ENCODE measurements at places on chromosomes 6 and 20. TPM values are rescaled to one million over a fixed set of nuclear protein-coding genes. Genes with fewer than 3 reads are reported as not detected.
A peak's percentile ranks its signal among the peaks of the same experiment; 100 is the strongest.

DNA sequence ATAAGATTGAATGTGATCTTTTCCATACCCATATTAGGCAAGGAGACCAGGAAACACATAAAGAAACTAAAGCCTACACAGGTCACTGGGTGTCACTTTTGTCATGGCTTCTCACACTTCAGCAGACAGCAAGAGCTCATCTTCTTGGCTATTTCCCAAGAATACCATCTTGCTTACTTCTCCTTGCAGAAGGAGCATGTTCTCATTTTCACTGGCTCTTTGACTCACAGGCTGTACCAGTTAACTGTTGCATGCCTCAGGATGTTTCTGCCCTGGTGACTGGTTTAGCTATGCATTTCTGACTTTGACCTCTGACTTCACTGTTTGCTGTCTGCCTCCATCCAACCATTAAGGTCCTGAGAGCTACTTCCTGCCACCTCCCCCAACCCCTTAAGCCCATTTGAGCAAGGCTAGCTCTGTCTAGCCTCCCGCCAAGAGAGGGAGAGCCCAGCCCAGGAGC is 40.3 kb upstream of the OGFRL1 start:
- peak; percentile 83 for DNase-seq

PMEPA1 gene
- total RNA-seq: 4.3 TPM

GRCh38 chr6:142387997-142388815 is 86.4 kb downstream of the ADGRG6 start:
- peak; percentile 41 for DNase-seq

DNA sequence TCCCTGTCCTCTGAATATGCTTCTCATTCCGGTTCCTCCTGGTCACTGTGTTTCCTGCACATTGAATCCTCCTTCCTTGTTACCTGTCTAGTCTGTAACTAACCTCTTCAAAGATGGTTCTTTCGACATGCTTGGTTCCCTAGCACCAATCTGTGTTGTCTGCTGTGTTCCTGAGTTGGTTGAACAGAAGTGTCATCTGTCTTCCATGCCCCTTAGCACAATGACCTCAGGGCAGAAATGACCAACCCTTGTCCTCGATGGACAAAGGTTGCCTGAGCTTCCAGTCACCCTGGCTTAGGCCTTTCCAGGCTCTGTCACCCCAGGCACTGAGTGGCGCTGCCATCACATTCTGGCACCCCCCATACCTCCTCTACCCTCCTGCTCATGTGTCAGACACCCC is 266.8 kb upstream of the RIN2 start:
- no peak for DNase-seq

DNA sequence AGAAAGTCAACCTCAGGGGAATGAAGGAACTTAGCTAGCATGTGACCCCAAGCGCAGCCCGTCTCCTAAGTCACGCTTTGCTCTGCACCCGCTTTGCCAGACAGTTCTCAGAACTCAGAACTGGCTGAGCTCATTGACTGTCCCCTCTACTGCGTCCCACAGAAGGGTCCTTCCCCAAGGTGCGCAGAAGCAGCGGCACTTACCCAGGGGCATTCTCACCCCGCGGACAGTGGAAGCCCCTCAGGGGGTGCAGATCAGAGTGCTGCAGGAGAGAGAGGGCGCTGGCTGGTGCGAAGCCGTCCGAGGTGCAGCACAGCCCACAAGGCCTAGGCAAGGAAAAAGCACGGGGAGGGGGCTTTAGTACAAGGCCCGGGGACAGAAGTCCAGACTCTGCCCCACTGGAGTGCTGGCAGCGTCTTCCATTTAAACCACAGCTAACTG is 807 bp downstream of the SNHG17 start:
- peak; percentile 44 for DNase-seq

DNA sequence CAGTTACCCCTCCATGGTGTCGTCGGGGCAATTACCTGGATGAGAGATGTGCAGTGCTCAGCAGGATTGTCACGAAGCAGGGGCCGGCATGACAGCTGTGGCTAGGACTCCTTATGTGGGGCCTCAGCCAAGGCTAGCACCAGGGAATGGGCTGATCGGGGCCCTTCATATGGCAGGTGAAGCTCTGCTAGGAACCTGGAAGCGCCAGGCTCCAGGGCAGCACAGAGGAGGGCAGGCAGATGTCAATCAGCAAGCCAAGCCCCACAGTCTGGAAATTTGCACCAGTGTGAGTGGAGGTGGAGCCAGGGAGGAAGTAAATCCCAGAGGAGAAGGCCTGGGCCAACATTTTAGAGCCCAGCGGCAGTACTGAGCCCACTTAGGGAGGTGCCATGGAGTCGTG is 21.2 kb downstream of the SYNDIG1 start:
- DNase-seq: no peak

GRCh38 chr6:129242546-129242945 is 359.6 kb downstream of the LAMA2 start:
- DNase-seq: no peak

DNA sequence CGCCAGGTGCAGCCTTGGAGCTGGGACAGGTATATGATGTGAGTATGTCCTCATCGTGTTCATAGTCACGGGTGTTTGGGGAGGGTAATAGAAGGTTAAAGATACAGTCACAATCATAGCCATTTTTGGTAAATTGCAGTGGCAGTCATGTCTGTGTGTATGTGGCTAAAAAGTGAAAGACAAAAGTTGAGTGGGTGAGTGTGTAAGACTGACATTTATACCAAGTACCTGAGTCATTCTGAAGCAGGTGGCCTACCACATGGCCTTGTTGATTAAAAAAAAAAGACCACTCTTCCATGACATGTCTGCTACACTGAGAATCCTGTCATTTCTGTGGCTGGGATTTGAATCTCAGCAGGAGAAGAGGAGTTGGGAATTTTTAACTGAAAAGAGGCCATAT is 181.9 kb downstream of the SCP2D1 start:
- DNase-seq: no peak

DNA sequence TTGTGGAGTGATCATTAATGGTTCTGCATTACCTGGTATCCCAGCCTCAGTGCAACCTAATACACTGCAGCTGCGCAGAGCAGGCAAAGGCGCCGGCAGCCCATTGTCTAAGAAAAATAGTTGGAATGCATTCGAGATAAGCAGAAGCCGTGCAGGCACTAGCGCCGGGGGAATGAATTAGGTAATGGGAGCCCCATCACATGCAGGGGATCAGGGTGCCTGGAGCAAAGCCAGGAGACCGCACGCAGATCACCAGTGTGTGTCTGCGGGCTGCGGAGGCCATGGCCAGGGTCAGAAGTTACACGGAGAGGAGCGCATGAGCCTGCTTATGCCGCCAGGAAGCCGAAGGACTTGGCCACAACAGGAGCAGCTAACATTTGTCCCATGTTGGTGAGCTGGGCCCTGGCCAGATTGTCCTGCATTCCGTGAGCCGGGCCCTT is 156.8 kb downstream of the DLL1 start:
- no peak for DNase-seq

DNA sequence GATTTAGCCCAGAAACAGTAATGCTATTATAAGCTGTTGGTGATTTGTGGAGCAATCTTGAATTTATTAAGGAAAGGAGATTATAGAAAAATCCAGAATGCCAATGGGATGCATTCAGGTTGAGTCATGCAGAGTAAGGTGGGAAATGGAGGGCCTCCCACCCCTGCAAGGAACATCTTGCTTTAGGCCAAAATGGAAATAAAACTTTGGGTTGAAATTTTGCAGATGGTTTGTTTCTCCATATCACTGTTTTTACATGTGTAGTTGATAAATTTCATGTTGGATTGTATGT is 152.4 kb downstream of the BCAS1 start:
- no peak for DNase-seq

GRCh38 chr6:168218785-168219566 is 100.6 kb downstream of the DACT2 start:
- no peak for DNase-seq

GRCh38 chr20:48440916-48441315 is 386.9 kb downstream of the PREX1 start:
- no peak for DNase-seq

GRCh38 chr20:6914986-6915385 is 147.5 kb downstream of the BMP2 start:
- no peak for DNase-seq

DNA sequence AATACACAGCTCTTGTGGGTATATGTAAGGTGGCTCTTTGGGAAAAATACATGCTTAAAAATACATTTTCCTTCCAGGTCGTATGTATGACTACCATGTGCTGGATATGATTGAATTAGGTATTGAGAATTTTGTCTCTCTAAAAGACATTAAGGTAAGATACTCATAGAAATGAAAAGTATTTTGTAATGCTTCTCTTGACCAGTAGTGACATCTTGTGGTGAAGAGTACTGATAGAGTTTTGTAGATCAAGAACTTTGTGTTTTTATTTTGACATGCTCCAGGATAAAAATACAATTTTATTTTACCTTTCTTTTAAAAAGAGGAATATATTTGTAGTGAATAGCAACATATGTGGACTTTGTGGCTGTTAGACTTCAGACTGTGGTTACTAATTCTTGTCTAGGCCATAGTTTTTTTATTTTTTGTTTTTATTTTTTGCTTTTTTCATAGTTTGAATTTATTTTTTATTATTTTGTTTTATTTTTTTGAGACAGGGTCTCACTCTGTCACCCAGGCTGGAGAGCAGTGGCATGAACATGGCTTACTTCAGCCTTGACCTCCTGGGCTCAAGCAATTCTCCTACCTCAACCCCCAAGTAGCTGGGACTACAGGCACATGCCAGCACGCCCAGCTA is 17.9 kb downstream of the RPF2 start:
- DNase-seq: peak; percentile 31

- no peak for DNase-seq
These were observed 163.1 kb downstream of the LY86 start for GRCh38 chr6:6751619-6752023.

DNA sequence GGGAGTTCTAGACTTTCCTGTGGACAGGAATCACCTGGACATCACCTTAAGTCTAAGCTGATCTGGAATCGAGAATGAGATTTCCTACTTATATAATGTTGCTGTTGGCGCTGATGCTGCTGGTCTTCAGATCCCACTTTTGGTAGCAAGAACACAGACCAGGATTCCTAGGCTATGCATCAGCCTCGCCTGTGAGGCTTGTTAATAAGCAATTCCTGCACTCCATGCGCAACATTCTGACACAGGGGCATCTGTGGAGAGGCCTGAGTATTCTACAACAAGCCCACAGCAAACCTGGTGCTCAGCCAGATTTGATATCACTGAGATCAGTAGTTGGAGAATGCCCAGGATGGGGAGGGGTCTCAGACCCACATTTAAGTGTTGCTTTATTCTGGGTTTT is 52.0 kb upstream of the TRIM26 start:
- DNase-seq: no peak

DNA sequence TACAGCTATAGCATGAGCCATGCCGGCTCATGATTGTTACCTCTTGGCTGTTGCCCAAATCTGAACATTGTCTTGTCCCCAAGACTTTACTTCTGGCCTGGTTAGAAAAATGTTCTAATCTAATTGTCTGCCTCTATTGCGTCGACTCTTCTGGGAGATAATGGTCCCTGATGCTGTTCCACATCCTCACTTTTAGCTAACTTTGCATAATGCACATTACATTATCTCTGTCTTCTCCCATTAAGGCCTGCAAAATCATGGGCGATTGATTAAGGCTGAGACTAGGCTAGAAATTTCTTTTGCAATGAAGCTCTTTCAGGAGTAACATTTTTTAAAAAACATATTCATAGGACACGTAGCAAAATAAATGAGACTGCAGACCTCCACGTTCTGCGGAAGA is 961.0 kb downstream of the KIF16B start:
- DNase-seq: no peak

RSPH9 gene
- not detected for total RNA-seq

GRCh38 chr6:6660339-6661045 is 72.0 kb downstream of the LY86 start:
- DNase-seq: no peak

DNA sequence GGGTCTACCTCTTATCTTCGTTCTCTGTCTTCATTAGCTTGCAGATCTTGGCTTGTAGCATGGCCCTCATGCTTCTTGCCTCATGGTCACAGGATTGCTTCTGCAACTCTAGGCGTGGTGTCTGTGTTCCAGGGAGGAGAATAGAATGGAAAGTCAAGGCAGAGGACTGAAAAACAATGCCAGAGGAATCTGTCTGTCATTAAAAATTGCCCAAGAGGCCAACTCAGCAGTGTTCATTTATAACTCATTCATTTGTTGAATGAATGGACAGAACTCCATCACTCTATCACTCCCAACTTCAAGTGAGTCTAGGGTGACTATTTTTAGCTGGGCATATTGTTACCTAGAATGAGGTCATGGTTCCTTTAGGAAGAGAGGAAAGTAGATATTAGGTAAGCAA is 179.6 kb downstream of the UST start:
- DNase-seq: no peak

GRCh38 chr6:165376100-165376499 is 66.7 kb upstream of the C6orf118 start:
- DNase-seq: no peak

GRCh38 chr6:56751604-56752003 is 108.9 kb upstream of the DST start:
- DNase-seq: no peak

DNA sequence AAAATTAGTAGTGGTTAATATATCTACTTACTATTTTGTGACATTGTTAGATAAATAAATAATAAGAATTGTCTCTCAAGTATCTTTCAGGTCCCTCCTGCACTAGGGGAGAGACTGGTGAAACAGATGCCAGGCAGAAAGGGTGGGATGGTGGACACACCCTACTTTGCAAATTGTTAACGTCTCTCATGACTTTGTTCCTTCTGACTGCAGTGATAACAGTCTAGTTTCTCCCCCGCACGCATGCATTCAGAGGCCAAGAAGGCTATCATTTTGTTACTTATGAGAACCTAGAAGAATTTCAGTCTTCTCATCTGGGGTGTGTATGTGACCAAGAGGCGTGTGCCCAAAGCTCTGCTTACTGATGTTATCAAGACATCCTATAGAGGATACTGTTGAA is 152.3 kb downstream of the EDN1 start:
- no peak for DNase-seq

CD2AP gene
- total RNA-seq: 61.7 TPM

NOL7 gene
- total RNA-seq: 103 TPM

OPRM1 gene
- not detected for total RNA-seq

NRN1 gene
- total RNA-seq: 24.8 TPM

LPA gene
- total RNA-seq: not detected

GRCh38 chr6:23199541-23199940 is 630.2 kb downstream of the HDGFL1 start:
- DNase-seq: no peak

DNA sequence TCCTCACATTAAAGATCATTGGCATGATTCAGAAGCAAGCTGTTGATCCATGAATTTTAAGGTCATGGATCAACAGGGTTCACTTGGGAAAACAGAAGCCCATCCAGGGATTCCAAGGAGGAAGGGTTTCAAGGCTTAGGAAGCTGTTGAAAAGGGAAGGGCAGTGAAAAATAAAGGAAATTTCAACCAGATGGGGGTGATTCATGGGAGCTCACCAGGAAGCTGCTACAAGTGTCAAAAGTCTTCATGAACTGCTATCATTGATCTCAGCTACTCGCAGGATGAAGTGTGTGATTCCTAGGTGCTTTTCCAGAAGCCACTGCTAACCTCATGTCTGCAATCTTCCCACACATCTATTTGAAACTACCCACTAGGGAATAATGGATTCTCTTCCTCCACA is 26.2 kb downstream of the ADTRP start:
- DNase-seq: no peak

Measured in OCI-LY7 (cell line).